ENCODE measurements at places on chromosomes 2 and 18.
A peak's percentile ranks its signal among the peaks of the same experiment; 100 is the strongest.

DNA sequence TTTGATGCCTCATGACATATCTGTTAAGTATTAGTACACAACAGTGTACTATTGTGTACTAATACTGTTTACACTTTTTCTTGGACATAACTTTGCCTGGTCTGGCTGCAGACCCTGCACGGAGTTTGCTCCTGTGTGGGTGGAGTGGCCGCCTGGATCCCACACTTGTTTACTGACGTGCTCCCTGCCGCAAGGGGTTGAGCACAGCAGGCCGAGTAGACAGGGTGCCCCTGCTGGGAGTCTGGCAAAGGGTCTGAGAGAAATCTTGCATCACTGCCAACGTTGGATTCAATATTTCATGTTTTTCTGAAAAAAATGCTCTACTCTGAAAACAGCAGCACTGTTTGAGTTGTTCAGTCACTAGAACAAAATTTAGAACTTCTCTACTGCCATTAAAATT lies 59.0 kb downstream of the PDK1 start:
- no peak for ATAC-seq

DNA sequence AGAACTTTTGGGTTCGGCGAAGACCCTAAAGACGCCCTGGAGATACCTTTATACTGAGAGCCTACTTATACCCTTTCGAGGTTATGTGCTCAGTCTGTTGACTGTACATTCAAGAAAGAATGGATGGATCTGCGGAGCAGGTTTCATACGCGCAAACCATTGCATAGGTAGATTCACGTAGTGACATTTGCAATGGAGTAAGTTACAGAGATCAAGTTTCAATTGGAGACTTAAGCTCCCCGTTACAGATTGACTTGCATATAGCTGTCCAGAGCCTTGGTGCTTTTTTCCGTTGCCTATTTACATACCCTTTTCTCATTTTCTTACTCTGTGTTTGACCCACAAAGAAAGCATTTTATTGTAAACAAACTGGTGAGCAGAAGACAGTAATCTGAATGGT lies 923 bp downstream of the PSMD1 start:
- no peak for ATAC-seq

DNA sequence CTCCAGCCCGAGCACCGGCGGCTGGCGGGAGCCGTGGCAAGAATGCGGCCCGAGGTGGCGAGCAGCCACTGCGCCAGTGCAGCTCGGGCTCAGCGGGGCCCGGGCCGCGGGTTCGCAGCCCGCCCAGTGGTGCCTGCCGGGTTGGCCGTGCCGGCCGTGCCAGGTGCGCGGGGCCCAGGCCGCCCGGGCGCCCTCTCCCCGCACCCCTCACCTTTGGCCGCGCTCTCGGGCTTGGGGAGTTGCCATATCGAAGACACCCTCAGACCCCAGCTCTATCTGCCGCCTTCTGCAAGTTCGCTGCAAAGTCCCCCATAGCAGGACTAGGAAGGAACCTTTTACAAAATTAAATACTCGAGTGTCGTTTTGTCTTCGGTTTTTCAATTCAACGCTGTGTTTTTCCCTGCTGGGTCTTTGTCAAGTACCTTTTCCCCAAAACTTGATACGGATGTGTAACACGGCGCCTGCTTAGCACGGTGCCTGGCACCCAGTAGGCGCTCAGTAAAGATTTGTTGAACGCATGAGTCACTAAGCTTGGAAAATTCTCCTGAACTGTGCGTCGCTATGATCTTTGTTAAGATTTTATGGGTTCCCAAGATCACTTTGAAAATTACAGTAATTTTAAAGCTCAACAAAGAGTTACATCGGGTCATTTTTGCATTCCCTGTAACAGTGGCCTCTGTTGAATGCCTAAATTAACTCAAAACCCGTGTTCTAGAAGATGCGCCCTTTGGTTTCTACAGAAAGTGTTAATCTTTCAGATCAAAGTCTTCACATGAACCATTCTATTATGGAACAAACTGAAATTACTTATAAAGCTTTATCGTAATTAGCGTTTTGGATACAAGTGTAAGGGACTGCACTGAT lies 750 bp downstream of the STRADB start:
- ATAC-seq: no peak

DNA sequence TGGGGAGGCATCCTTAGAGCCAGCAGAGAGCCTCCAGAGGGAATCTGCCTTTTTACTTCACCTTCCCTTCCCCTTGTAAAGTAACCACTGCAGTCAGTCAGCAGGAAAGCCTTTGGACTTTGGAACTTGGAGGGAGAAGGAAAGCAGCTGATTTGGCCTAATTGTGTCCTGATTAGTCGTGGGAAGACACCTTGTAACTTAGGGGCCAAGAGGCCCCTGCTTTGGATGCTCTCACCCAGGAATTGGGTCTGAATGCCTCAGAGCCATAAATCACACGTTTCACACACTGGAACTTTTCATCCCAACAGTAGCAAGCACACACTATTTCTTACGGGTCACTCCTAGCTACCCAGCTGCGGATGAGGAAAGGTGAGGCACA lies 81.0 kb upstream of the PPM1B start:
- ATAC-seq: peak; percentile 10

- no peak for ATAC-seq
These were observed 42.9 kb downstream of the SRBD1 start for GRCh38 chr2:45567974-45568789.

DNA sequence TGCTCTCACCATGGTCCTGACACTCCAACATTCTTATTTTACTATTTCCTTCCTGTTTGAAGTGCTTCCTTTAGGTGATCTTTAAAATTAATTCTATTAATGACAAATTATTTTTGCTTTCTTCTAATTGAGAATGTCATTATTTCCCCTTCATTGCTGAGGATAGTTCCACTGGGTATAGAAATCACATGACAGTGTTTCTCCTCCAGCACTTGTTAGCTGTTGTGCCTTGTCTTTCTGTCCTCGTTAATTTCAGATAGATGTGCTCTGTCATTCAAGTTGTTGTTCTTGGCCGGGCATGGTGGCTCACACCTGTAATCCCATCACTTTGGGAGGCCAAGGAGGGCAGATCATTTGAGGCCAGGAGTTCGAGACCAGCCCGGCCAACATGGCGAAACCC lies 321.0 kb upstream of the RAB6C start:
- no peak for ATAC-seq

- ATAC-seq: no peak
These were observed 1340.2 kb upstream of the ZEB2 start for GRCh38 chr2:145860083-145860482.

DNA sequence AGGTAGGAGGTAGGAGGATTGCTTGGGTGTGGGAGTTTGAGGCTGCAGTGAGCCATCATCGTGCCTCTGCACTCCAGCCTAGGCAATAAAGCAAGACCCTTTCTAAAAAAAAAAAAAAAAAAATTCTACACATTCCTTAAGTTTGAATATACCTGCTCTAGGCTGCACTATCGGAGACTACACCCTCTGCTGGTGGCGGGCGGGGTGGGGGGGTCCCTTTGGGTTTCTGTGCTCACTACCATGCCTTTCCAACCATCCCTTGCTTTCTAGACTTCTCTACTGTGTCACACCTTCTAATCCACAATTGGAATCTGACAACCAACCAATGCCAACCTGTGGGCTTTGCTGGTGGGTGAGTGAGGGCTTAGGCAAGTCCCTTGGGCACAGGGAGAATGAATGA lies 34.7 kb upstream of the FAM136A start:
- ATAC-seq: no peak

GRCh38 chr2:189933911-189934399 lies 128.6 kb downstream of the MSTN start:
- ATAC-seq: no peak

GRCh38 chr2:41375901-41376300 lies 671.9 kb upstream of the PKDCC start:
- no peak for ATAC-seq

GRCh38 chr2:158184001-158184400 lies 82.3 kb downstream of the UPP2 start:
- ATAC-seq: no peak

DNA sequence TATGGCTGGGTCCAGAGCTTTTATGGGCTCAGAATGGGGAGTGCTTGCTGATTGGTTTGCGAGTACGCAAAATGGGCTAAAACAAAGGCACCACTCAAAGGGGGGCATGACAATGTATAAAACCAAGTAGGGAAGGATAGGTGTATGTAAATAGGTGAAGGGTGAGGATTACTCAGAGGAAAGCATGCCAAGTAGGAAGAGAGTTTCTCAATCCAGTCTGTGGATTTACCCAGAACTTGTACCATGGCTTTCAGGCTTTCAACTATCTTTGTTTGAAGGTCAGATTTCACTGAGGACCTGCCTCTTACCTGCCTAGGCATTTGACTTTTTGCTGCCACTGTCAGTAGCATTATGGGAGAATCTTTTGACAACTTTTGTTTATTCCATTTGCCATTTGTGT lies 92.3 kb downstream of the RAB3GAP1 start:
- no peak for ATAC-seq

GRCh38 chr2:99706735-99707134 lies 216.9 kb upstream of the REV1 start:
- ATAC-seq: no peak

DNA sequence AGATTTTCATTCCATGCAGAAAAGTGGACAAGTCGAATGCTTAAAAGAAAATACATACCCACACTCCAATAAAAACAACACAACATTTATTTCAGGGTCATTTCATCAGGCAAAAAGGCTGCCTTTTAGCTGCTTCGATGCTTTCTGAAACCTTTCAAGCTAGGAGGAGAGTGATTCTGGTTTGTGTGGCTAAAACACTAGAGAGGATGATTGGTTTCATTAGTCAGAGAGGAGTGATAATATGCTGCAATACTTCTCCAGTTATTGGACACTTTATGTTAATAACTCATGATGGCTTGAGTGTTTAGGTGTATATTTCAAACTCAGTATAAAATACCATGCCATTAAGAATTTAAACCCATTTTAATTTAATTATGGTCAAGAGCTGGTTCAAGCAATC lies 614.0 kb downstream of the SLC4A3 start:
- ATAC-seq: no peak

GRCh38 chr2:133674433-133675331 lies 106.4 kb upstream of the NCKAP5 start:
- ATAC-seq: no peak

DNA sequence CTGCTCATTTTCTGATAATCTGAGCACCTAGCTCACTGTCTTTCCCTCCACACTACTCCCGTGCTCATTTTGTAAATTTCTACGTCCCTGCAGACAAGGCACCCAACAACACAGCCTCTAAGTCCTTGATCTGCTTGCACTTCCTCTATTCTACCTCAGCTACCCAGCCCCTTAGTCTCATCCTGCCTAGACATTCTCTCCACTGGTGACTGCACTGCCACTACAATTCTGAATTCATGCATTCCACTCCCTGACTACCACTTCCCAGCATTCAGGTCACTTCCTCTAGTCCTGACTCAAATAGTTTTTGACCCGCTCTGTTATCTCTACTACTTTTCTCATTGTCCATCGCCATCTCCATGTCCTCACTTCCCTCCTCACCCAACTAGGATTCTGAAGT lies 155.7 kb downstream of the DYM start:
- no peak for ATAC-seq

DNA sequence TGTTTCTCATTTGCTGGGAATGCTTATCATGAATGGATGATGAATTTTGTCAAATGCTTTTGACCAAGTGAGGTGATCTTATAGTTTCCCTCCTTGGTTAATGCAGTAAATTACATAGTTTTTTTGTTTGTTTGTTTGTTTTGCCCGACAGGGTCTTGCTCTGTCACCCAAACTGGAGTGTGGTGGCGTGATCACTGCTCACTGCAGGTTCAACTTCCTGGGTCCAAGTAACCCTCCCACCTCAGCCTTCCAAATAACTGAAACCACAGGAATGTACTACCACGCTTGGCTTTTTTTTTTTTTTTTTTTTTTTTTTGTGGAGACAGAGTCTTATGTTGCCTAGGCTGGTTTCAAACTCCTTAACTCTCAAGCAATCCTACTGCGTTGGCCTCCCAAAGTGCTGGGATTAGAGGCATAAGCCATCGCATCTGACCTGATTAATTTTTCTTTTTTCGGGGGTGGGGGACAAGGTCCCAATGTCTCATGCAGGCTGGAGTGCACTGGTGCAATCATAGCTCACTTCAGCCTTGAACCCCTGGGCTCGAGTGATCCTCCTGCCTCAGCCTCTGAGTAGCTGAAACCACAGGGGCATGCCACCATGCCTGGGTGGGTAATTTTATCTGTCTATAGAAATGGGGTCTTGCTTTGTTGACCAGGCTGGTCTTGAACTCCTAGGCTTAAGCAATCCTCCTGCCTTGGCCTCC lies 48.6 kb downstream of the SMAD2 start:
- ATAC-seq: no peak

DNA sequence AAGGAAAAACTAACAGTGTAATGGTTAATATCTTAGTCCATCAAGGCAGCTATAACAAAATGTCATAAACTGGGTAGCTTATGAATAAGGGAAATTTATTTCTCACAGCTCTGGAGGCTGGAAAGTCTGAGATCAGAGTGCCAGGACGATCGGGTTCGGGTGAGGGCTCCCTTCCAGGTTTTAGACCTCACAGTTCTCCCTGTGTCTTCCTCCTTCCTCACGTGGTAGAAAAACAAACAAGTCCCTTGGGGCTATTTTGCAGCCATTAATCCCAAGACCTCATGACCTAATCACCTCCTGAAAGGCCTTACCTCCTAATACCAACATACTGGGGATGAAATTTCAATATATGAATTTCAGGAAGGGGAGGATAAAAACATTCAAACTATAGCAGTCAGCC lies 455.9 kb downstream of the CNTNAP5 start:
- no peak for ATAC-seq

GRCh38 chr2:101516823-101517690 lies 42.1 kb upstream of the RFX8 start:
- ATAC-seq: no peak

DNA sequence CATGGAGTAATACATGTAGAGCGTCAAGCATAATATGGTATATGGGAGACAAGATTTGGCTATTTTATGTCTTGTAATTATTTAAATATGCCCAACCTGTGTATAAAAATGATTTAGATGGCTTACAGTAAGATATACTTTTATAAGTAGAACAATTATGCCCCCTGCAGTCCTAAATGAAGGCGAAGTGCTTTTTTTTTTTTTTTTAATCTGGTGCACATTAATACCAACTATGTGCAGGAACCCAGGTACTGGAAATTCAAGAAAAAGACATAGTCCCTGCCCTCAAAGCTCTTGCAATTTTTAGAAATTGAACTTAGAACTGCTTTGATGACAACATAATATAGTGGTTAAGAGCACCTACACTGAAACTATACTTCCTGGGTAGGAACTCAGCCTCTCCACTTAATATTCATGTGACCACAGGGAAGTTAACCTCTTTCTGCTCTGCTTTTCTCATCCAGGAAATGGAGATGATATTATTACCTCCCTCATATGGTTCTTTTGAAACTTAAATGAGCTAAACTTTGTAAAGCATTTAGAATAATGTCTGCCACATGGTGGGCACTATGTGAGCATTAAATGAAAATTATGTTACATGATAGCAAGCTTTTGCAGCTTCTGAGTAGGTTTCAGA lies 38.1 kb downstream of the AFTPH start:
- ATAC-seq: no peak

GRCh38 chr2:151157000-151157735 lies 104.5 kb downstream of the RBM43 start:
- no peak for ATAC-seq

DNA sequence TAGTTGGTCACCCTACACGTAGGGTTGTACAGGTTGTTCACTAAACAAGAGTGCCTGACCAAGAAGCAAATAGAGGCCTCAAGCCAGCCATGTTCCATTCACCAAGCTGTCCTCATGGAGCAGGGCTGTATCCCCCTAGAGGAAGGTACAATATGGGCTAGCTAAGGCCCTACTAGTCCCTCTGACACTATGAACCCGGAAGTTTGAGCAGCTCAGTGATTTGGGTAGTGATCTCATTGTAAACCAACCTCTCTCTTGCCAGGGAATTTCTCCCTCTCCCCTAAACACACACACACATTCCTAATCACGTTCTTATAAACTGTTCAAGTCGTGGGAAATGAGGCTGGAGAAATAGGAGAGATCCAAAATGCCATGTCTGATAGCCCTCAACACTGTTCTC lies 6.7 kb upstream of the CYS1 start:
- no peak for ATAC-seq
